MCF 10A (cell line): ENCODE measurements at places on chromosomes 4 and X. TPM values are rescaled to one million over a fixed set of nuclear protein-coding genes. Genes with fewer than 3 reads are reported as not detected.
A peak's percentile ranks its signal among the peaks of the same experiment; 100 is the strongest.

GRCh38 chr4:39470402-39470801 is 11.5 kb downstream of the LIAS start:
- no peak for DNase-seq
- H3K36me3 ChIP-seq = peaks cover 70% of the 10 kb centered on the region
- no peaks in the 10 kb centered on the region for H3K27me3 ChIP-seq

- no peak overlapping the region for H3K27ac ChIP-seq
- H3K4me3 ChIP-seq = no peak overlapping the region
These were observed 27.8 kb upstream of the FTHL17 start for GRCh38 chrX:31099536-31100090.

- H3K4me3 ChIP-seq = peak overlapping the region; percentile 82
- H3K36me3 ChIP-seq = no peaks in the 10 kb centered on the region
- H3K27me3 ChIP-seq = no peaks in the 10 kb centered on the region
- peak; percentile 86 for DNase-seq
These were observed 172 bp upstream of the HSPA4L start for GRCh38 chr4:127782025-127782274.

The PTCHD1 gene
- not detected in 2 replicates for total RNA-seq

DNA sequence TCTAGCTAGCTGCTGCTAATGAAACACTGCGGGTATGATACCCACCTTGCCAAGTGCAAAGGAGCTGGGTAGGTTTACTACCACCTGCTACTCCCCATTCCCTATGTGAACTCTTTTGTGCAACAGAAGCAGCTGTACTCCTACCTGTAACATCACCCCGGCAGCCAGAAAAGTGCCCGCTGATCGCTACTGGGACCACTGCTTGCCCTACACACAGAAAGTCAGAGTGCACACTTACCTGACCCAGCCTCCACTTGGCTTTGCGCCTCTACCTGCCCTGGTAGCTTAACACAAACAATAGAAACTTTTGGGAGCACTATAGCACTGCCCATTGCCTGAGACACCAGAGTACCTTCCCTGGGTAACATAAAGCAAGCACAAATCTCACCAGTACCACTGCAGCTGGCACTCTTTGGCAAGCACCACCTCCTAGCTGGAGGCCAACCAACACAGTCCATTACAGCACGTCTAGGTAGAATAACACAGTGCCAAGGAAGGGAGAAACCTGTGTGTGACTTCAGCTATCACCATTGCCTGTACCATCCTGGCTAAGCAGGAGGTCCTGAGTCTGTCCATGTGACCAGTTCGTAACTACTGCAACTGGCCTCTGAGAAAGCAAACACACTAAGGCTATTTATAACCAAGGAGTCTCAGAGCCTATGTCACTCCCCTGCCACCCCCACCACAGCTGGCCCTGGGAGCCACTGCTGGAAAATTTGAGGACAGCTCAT is 80.1 kb downstream of the CENPC start:
- no peak overlapping the region for H3K4me3 ChIP-seq
- DNase-seq = no peak
- H3K4me1 ChIP-seq = no peaks in the 10 kb centered on the region
- no peaks in the 10 kb centered on the region for H3K27me3 ChIP-seq

DNA sequence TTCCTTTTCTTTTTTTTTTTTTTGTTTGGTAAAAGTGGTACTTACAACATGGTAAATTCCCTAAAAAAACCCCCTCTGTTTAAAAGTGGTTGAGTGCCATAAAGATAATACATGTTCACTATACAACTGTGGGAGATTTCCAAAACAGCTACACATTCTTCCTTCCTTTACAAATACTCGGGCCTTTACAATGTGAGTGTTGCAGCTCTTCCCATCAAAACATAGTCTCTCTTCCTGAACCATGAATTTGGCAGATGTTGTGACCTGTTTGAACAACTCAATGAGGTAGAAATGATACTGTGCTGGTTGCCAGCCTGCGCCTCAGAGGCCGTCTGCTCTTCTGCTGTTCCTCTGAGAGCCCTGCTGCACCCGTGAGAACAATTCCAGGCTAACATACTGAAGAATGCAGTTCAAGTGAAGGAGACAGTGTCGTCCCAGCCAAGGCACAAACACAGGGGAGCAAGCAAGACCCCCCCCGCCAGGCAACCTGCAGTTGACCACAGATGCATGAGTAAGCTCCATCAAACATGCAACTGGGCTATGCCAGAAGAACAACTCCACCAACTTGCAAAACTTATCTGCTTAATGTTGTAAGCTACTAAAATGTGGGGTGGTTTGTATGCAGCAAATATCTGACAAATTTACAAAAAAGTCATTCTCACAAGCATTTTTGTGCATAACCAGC is 645.0 kb downstream of the PCDH7 start:
- no peak for DNase-seq
- H3K27me3 ChIP-seq = no peaks in the 10 kb centered on the region
- no peak overlapping the region for H3K4me3 ChIP-seq
- H3K4me1 ChIP-seq = peaks cover 6% of the 10 kb centered on the region
- H3K27ac ChIP-seq = no peak overlapping the region
- H3K36me3 ChIP-seq = no peaks in the 10 kb centered on the region

GRCh38 chr4:152150214-152150613 is 385.7 kb downstream of the FBXW7 start:
- H3K36me3 ChIP-seq = no peaks in the 10 kb centered on the region
- no peak overlapping the region for H3K4me3 ChIP-seq
- no peaks in the 10 kb centered on the region for H3K27me3 ChIP-seq
- no peaks in the 10 kb centered on the region for H3K4me1 ChIP-seq
- DNase-seq = no peak

The MAGED1 gene
- 46.7 and 48.6 TPM in 2 replicates for total RNA-seq

- no peaks in the 10 kb centered on the region for H3K4me1 ChIP-seq
- H3K36me3 ChIP-seq = no peaks in the 10 kb centered on the region
- DNase-seq = peak; percentile 94
- H3K27ac ChIP-seq = peak within 1 kb of the TSS; percentile 86
These were observed at the start of gene MAML3 for GRCh38 chr4:140153718-140154571. MAML3 (minus strand) TSS chr4:140154184; CDS start chr4:140153327, 857 bp downstream.

DNA sequence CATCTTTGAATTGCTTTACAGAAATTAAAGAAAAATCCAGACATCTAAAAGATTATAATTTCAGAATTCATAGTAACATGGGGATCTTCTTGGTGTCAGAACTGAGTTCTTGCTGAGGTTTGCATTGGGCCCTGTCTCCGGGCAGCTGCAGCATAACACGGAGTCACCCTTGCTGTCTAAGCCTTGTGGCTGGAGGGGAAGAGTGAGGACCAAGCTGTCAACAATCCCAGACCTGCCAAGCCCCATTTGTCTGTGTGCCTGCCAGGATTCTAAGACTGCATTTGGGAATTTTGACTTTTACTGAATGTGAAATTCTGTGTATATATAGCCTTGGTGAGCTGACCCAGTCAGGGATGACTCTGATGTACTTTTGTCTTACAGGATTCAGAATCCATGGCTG is 25.2 kb upstream of the NAP1L5 start:
- H3K27ac ChIP-seq = no peak overlapping the region
- H3K36me3 ChIP-seq = peaks cover 64% of the 10 kb centered on the region
- DNase-seq = no peak
- no peaks in the 10 kb centered on the region for H3K4me1 ChIP-seq

The SLC9A6 gene
- total RNA-seq = 8.1 and 10.7 TPM in 2 replicates

GRCh38 chr4:15144249-15144966 is 142.1 kb downstream of the CPEB2 start:
- H3K36me3 ChIP-seq = peaks cover 7% of the 10 kb centered on the region
- H3K27me3 ChIP-seq = no peaks in the 10 kb centered on the region
- peak; percentile 18 for DNase-seq
- H3K27ac ChIP-seq = no peak overlapping the region
- H3K4me1 ChIP-seq = no peaks in the 10 kb centered on the region

- H3K27me3 ChIP-seq = no peaks in the 10 kb centered on the region
- H3K4me1 ChIP-seq = peaks cover 7% of the 10 kb centered on the region
- no peak for DNase-seq
- H3K27ac ChIP-seq = peak overlapping the region; percentile 29
- H3K4me3 ChIP-seq = no peak overlapping the region
These were observed 430.0 kb downstream of the INPP4B start for GRCh38 chr4:142416121-142416520.

The NAP1L2 gene
- not detected in 2 replicates for total RNA-seq

The NPY2R gene
- total RNA-seq = not detected in 2 replicates

DNA sequence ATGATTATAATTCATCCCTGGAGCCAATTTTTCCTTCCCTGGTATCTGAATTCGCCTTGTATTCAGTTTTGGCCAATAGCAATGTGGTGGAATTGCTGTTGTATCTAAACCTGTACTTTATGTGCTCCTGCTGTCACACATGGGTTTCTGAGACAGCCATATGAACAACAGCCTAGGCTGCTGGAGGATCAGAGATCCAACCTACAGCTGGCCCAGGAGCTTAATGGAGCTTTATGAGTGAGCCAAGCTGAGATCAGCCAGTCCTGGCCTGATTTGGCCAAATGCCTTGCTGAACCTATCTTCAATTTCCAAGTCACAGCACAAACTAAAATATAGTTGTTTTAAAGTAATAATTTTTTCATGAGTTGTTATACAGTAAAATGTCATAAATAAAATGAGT is 1071.5 kb downstream of the PCDH7 start:
- H3K4me1 ChIP-seq = no peaks in the 10 kb centered on the region
- no peak overlapping the region for H3K4me3 ChIP-seq
- DNase-seq = no peak
- no peaks in the 10 kb centered on the region for H3K36me3 ChIP-seq
- no peak overlapping the region for H3K27ac ChIP-seq

GRCh38 chr4:55087913-55088260 is 37.5 kb downstream of the KDR start:
- H3K27me3 ChIP-seq = no peaks in the 10 kb centered on the region
- peaks cover 31% of the 10 kb centered on the region for H3K36me3 ChIP-seq
- H3K4me1 ChIP-seq = no peaks in the 10 kb centered on the region
- no peak overlapping the region for H3K4me3 ChIP-seq
- no peak for DNase-seq
- H3K27ac ChIP-seq = peak overlapping the region; percentile 60

The NEUROG2 gene
- total RNA-seq = not detected in 2 replicates

The STS gene
- total RNA-seq = 2.4 and 2.8 TPM in 2 replicates

- peaks cover 12% of the 10 kb centered on the region for H3K27me3 ChIP-seq
- no peak overlapping the region for H3K27ac ChIP-seq
- no peak for DNase-seq
- no peaks in the 10 kb centered on the region for H3K4me1 ChIP-seq
These were observed 419.7 kb downstream of the TRAM1L1 start for GRCh38 chr4:116665716-116666115.
